ENCODE measurements at places on chromosomes 16 and 17.

GRCh38 chr17:65855675-65856074 is 294.2 kb upstream of the AXIN2 start:
- DNase-seq: no peak

- no peak for DNase-seq
Observed at GRCh38 chr17:72587773-72588511, 467.1 kb downstream of the SOX9 start.

DNA sequence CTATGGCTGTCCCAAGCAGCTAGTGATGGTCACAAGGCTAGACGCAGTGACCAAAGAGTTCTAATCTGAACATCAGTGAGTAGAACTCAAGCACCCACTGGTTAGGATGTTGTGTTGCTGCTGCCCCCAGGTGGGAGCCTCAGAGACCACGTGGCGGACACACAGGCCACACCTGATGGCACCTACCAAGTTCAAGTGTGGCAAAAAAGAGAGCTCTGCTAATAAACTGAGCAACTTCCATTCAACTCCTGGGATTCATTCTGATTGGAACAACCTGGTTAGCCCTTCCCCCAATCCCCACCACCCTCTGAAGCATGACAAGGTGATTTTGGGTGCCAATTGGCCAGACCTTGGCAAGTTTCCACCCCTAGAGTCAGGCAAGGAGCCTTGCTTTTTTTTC is 3.5 kb upstream of the LCMT1 start:
- no peak for DNase-seq

DNA sequence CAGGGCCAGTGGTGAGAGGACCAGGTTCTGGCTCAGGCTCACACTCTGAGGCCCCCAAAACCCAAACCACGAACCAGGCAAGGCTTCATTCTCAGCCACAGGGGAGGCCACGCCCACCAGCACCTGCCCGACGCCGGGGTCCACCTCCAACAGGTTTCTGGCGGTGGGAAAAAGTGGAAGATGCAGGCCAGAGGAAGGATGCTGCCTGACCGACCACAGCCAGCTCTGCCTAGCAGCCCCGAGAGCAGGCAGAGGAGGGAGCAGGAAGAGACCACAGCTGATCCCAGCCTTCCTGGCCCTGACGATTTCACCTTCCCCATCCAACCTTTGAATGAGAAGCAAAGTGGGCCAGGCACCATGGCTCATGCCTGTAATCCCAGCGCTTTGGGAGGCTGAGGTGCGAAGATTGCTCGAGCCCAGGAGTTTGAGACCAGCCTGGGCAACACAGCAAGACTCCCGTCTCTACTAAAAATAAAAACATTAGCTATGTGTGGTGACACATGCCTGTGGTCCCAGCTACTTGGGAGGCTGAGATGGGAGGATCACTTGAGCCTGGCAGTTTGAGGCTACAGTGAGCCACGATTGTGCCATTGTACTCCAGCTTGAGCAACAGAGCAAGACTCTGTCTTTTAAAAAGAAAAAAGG is 30.7 kb upstream of the SLC38A10 start:
- DNase-seq: no peak

DNA sequence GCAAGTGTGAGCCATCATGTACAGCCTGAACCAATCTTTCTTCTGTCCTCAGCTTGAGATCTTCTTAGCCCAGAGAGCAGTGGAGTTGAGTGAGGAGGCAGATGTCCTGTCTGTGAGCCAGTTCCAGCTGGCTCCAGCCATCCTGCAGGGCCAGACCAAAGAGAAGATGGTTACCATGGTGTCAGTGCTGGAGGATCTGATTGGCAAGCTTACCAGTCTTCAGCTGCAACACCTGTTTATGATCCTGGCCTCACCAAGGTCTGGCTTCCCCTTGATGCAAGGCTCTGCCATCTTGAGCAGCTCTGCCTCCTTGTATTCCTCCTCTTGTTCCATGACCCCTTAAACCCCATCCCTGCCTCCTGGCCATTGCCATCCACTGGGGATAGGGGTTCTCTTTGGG is 9.6 kb downstream of the CDK5RAP3 start:
- DNase-seq: no peak

DNA sequence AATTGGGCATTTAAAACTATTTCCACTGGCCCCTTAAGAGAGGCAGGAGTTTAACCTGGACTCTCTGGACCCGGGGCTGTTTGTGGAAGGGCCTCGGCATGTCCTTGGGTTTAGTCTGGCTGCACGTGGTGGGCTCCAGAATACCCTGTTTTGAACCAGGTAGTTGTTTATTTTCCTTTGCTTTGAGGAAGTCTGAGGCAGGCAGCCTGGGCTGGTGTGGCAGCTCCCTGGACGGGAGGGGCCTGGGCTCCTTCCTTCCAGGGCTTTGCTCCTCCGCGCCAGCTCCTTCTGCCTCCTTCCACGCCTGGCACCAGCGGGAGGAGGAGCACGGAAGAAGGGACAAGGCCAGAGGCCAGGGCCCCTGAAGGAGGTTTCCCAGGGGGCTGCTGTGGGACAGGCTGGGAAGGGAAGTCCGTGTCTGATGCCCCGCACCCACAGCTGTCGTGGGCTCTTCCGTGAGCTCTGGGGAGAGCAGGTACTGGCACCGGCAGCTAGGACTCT is 15.5 kb downstream of the BANP start:
- DNase-seq: no peak

DNA sequence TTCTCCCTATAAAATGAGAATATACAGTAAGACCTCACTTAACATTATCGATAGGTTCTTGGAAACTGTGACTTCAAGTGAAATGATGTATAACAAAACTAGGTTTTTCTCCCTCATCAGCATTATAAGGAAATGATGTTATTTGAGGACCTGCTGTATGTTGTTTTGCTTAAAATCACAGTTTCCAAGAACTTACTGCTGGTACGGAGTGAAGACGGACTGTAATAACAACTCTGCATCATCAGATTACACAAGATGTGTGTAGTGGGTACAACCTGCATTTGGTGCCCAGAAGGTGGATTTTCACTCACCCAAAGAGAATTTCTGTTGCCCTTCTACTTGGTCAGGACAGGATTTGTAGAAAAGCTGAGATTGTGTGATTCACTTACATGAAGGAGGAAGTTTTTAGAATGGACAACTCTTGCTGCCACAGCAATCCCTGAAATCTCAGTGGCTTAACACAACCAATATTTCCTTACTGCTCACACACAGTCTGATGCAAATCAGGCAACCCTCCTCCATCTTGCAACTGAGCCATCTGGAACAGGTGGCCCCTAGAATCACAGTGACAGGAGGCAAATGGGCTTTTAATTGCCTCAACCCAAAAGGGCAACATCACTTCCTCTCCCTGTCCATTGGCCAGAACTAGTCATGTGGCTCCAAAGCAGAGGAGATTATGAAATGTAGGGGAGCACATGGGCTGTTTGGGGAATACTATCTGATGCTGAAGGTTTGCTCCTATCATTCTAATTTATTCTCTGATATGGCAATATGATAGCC is 67.6 kb upstream of the CACNG5 start:
- DNase-seq: no peak

GRCh38 chr16:69626256-69626655 is 60.5 kb downstream of the NFAT5 start:
- no peak for DNase-seq
